GM20000 (cell line): ENCODE measurements at places on chromosomes 3 and 15.

DNA sequence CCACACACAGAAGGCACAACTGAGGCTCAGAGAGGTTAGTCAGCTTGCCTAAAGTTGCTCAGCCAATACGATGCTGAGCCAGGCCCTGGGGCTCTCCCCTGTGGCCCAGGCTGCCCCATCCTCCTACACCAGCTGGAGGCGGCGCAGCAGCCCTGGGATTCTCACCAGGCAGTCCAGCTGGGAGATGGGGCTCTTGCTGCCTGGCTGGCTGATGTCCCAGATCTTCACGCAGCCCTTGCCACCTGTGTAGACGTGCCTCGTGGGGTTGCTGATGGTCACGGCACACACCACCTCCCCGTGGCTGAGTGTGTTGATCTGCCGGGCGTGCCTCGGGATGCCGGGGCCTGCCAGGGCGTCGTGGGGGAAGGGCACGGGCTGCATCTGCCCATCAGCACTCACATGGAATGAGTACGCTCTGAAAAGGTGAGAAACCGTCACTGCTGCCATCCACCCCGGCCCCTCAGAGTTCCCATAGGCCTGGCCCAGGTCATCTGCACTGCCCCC, 42.8 kb downstream of the TLE3 start:
- DNase-seq = no peak

GRCh38 chr15:84747416-84748273, 747 bp upstream of the ZNF592 start:
- no peak for DNase-seq

- no peak for DNase-seq
These were observed 645.8 kb upstream of the NR2F2 start for GRCh38 chr15:95684693-95685115.

DNA sequence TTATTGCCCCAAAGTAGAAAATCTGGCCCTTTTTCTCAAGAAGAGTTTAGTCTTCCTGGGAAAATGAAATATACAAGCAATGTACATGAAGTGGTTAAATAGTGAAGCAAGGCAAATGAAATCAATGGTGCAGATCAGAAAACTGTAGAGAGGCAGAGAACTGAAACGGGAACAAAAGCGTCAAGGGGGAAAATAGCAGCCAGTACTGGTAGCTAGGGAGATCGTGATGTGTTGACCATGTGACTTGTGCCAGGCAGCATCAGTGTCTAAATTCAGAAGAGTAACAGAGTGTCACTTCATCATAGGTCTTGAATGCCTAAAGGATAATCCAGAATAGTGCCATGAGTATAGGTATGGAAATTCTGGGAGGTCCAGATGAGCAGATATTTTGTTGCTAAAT, 163.1 kb downstream of the CHL1 start:
- DNase-seq = no peak

GRCh38 chr3:158810823-158811724, 9.2 kb downstream of the MFSD1 start:
- no peak for DNase-seq

GRCh38 chr3:123658118-123658851, 73.4 kb upstream of the HACD2 start:
- DNase-seq = no peak
